ENCODE measurements at places on chromosomes 7 and 10.

DNA sequence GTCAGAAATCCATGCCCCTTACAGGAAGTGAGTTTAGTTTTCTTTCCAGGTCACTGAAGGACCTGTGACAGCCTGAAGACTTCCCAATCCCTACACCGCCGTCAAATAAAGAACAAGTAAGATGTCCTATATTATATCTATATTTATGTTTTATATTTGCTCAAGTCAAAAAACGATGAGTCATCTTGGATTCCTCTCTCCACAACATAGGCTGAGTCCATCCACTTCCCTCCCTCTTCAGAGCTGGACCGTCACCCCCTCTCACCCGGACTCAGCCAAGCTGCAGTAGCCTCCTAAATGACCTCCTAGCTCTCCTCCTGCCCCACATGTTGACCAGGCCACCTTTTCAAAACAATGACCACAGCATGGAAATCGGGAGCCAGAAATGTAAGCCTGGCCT lies 53.5 kb downstream of the GLI3 start:
- H3K4me3 ChIP-seq: no peak overlapping the region
- DNase-seq: no peak
- no peaks in the 10 kb centered on the region for H3K36me3 ChIP-seq
- H3K27ac ChIP-seq: no peak overlapping the region
- no peaks in the 10 kb centered on the region for H3K4me1 ChIP-seq

DNA sequence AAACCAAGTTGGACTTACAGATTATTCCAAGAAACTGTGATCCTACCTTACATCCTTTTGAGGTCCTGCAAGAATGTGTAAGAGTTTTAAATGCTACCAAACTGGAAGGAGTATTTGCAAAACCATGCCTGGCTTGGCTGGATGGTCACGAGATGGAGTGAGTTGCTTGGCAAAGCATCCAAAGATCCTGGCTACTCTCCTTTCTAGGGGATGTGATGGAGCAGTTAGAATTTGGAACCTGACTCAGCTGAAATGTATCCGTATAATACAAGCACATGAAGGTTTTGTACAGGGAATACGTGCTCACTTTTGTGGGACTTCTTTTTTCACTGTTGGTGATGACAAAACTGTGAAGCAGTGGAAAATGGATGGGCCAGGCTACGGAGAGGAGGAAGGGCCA lies 13.3 kb upstream of the SYPL1 start:
- H3K4me1 ChIP-seq: no peaks in the 10 kb centered on the region
- H3K27ac ChIP-seq: no peak overlapping the region
- no peak overlapping the region for H3K4me3 ChIP-seq
- DNase-seq: no peak
- H3K27me3 ChIP-seq: no peaks in the 10 kb centered on the region
- H3K36me3 ChIP-seq: no peaks in the 10 kb centered on the region

- H3K27ac ChIP-seq: no peak overlapping the region
- no peak for DNase-seq
- no peak overlapping the region for H3K4me3 ChIP-seq
- peaks cover 13% of the 10 kb centered on the region for H3K36me3 ChIP-seq
Observed at GRCh38 chr10:71812016-71812912, 38.8 kb downstream of the PSAP start.

DNA sequence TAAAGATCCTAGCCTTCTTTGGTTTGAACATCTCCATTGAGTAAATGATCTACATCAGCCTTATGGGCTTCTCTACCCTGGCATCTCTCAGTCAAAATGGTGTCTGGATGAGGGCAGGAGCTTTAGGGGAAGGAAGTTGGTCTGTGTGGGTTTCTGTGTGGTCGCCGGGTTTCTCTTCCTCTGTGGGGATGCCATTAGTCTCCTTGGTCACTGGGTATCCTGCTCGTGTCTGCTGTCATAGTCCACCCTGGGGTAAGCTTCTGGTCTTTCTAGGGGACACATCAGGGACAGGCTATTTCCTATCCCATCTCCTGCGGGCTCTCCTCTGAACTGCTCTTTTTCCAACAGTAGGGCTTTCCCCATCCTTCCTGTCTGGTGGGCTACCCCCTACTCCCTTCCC lies 150.3 kb upstream of the NPY start:
- H3K27me3 ChIP-seq: no peaks in the 10 kb centered on the region
- H3K4me1 ChIP-seq: no peaks in the 10 kb centered on the region
- H3K4me3 ChIP-seq: no peak overlapping the region

GRCh38 chr10:126904516-126904817 lies 761 bp upstream of the DOCK1 start:
- no peak for DNase-seq
- H3K4me1 ChIP-seq: peaks cover 5% of the 10 kb centered on the region
- H3K4me3 ChIP-seq: peak overlapping the region; percentile 90
- no peaks in the 10 kb centered on the region for H3K36me3 ChIP-seq

DNA sequence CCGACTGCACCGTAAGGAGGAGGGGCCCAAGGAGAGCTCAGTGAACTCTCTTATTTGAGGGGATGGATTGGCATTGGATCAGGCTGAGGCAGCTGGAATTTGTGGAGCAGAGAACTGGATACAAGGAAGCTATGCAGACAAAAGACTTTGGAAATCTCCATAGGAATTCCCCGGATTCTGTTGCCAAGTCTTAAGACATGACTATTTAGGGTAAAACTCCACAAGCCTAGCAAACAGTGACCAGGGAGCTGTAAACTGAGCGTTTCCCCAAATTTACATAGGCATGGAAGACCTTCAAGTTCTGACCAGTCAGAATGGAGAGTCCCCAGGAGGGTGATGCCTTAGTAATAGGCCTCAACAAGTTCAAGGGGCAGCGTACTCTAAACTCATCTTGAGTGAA lies 82.5 kb upstream of the PCBD1 start:
- DNase-seq: peak; percentile 66
- H3K27ac ChIP-seq: no peak overlapping the region
- H3K27me3 ChIP-seq: no peaks in the 10 kb centered on the region
- no peak overlapping the region for H3K4me3 ChIP-seq

- H3K4me3 ChIP-seq: no peak overlapping the region
- DNase-seq: no peak
- no peaks in the 10 kb centered on the region for H3K4me1 ChIP-seq
- H3K36me3 ChIP-seq: no peaks in the 10 kb centered on the region
Observed at GRCh38 chr7:152751449-152752141, 8.0 kb upstream of the ACTR3B start.

- DNase-seq: no peak
- H3K4me3 ChIP-seq: no peak overlapping the region
- H3K36me3 ChIP-seq: peaks cover 9% of the 10 kb centered on the region
- no peaks in the 10 kb centered on the region for H3K27me3 ChIP-seq
- H3K4me1 ChIP-seq: no peaks in the 10 kb centered on the region
Observed at GRCh38 chr10:121961456-121961855, 13.6 kb downstream of the NSMCE4A start.

DNA sequence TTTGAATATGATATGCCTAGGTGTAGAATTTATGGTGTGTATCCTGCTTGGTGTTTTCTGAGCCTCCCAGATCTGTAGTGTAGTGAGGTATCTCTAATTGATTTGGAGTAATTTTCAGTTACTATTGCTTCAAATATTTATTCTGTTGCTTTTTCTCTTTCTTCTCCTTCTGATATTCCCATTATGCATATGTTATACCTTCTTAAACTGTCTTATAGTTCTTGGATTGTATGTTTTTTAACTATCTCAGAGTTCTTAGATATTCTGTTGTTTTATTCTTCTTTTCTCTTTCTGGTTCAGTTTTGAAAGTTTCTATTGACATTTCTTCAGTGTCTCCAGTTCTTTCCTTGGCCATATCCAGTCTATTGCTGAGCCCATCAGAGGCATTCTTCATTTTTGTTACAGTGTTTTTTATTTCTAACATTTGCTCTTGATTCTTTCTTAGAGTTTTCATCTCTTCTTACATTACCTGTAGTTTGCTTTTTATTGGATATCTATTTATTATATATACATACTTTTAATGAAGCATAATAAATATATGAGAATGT lies 205.4 kb upstream of the LRGUK start:
- no peaks in the 10 kb centered on the region for H3K27me3 ChIP-seq
- no peak for DNase-seq
- no peak overlapping the region for H3K27ac ChIP-seq
- no peaks in the 10 kb centered on the region for H3K36me3 ChIP-seq

GRCh38 chr10:78754269-78755062 lies 314.3 kb upstream of the ZMIZ1 start:
- no peaks in the 10 kb centered on the region for H3K36me3 ChIP-seq
- H3K27ac ChIP-seq: no peak overlapping the region
- no peaks in the 10 kb centered on the region for H3K27me3 ChIP-seq
- H3K4me3 ChIP-seq: no peak overlapping the region
- no peaks in the 10 kb centered on the region for H3K4me1 ChIP-seq

DNA sequence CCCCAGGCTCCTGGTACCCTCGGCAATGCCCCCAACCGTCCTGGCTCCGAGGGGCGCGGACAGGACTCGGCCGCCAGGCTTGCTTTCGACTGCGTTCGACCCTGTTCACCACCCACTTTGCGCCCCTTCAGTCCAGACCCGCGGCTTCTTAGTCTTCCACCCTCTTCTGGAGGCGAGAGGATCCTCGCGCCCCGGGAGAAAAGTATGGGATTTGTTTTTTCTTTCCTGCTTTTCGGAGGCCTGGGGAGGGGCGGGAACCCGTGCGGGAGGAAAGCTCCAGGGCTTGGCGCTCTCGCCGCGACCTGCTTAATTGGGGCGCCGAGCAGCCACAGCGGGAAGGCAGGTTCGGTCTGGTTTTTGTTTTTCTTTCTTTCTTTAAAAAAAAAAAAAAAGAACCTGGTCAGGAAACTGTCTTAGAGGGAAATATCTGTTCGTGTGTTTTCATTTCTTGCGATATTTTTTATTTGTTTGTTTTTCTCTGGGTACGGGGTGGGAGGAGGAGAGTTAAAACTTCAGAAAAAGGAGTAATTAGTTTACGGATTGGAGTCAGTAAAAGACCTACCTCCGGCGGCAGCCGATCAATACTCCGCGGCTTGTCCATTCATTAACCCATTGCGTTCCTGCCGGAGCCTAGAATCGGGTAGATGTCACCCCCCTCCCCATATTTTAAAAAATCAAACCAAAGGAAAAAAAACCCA lies 1.6 kb downstream of the EMX2 start:
- no peak overlapping the region for H3K27ac ChIP-seq
- H3K27me3 ChIP-seq: peaks cover 90% of the 10 kb centered on the region
- no peak overlapping the region for H3K4me3 ChIP-seq
- H3K4me1 ChIP-seq: peaks cover 8% of the 10 kb centered on the region

- no peaks in the 10 kb centered on the region for H3K27me3 ChIP-seq
- no peaks in the 10 kb centered on the region for H3K36me3 ChIP-seq
- no peak for DNase-seq
- no peaks in the 10 kb centered on the region for H3K4me1 ChIP-seq
- H3K4me3 ChIP-seq: no peak overlapping the region
Observed at GRCh38 chr7:133165529-133165928, 83.6 kb upstream of the CHCHD3 start.

- H3K36me3 ChIP-seq: no peaks in the 10 kb centered on the region
- DNase-seq: no peak
- no peak overlapping the region for H3K27ac ChIP-seq
- no peaks in the 10 kb centered on the region for H3K27me3 ChIP-seq
- H3K4me1 ChIP-seq: no peaks in the 10 kb centered on the region
Observed at GRCh38 chr7:95980167-95980566, 207.8 kb downstream of the DYNC1I1 start.

- no peaks in the 10 kb centered on the region for H3K4me1 ChIP-seq
- H3K27me3 ChIP-seq: no peaks in the 10 kb centered on the region
- no peak for DNase-seq
Observed at GRCh38 chr7:103632005-103632639, 186.1 kb upstream of the SLC26A5 start.

- DNase-seq: no peak
- no peaks in the 10 kb centered on the region for H3K27me3 ChIP-seq
- H3K36me3 ChIP-seq: no peaks in the 10 kb centered on the region
- H3K27ac ChIP-seq: no peak overlapping the region
- H3K4me3 ChIP-seq: no peak overlapping the region
- H3K4me1 ChIP-seq: peaks cover 2% of the 10 kb centered on the region
Observed at GRCh38 chr10:114491933-114492332, 87.6 kb upstream of the AFAP1L2 start.

GRCh38 chr10:91879515-91880170 lies 29.6 kb downstream of the FGFBP3 start:
- no peak overlapping the region for H3K27ac ChIP-seq
- DNase-seq: no peak
- H3K4me1 ChIP-seq: no peaks in the 10 kb centered on the region
- H3K36me3 ChIP-seq: no peaks in the 10 kb centered on the region
- H3K27me3 ChIP-seq: no peaks in the 10 kb centered on the region

DNA sequence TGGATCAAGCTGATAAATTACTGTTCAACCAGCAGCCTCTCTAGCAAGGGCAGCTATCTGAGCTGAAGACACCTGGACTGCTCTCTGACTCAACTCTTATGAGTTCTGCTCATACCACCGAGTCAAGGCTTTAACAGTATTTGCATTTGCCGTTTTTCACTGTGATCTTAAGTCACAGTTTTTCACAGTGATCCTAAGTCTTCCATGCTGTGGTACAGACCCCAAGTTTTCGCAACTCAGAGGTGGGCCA lies 31.3 kb downstream of the PIP4K2A start:
- no peak overlapping the region for H3K27ac ChIP-seq
- peaks cover 7% of the 10 kb centered on the region for H3K4me1 ChIP-seq
- no peaks in the 10 kb centered on the region for H3K27me3 ChIP-seq

GRCh38 chr7:36002900-36003299 lies 150.2 kb upstream of the EEPD1 start:
- no peak overlapping the region for H3K27ac ChIP-seq
- H3K27me3 ChIP-seq: no peaks in the 10 kb centered on the region
- no peaks in the 10 kb centered on the region for H3K36me3 ChIP-seq
- H3K4me1 ChIP-seq: no peaks in the 10 kb centered on the region
- DNase-seq: no peak
- no peak overlapping the region for H3K4me3 ChIP-seq

DNA sequence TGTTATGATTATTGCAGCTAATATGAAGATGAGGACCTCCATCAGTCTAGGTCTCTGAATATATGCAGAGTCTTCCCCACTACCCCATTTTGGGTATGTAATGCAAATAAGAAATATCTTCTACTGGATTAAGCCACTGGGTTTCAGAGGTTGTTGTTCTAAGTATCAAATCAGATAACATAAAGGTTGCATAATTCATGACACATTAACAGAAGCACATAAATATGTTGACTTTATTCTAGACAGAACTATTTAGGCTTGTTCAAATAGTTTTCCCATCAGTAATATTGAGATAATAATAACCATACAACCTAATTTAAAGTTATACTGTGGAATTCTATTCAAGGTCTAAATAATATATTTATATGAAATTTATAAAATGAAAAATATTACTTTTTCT lies 157.1 kb downstream of the ETV1 start:
- no peak for DNase-seq

- no peak for DNase-seq
- H3K4me3 ChIP-seq: no peak overlapping the region
- H3K27ac ChIP-seq: no peak overlapping the region
- H3K4me1 ChIP-seq: 0 out of 2 replicates have a peak, but pooled peaks cover 2% of the 10 kb centered on the region
- H3K36me3 ChIP-seq: no peaks in the 10 kb centered on the region
- no peaks in the 10 kb centered on the region for H3K27me3 ChIP-seq
Observed at GRCh38 chr10:107144490-107144889, 20.0 kb downstream of the SORCS1 start.
